Fibroblast of the conjunctiva (primary cell): ENCODE measurements at places on chromosomes 2 and 18.

DNA sequence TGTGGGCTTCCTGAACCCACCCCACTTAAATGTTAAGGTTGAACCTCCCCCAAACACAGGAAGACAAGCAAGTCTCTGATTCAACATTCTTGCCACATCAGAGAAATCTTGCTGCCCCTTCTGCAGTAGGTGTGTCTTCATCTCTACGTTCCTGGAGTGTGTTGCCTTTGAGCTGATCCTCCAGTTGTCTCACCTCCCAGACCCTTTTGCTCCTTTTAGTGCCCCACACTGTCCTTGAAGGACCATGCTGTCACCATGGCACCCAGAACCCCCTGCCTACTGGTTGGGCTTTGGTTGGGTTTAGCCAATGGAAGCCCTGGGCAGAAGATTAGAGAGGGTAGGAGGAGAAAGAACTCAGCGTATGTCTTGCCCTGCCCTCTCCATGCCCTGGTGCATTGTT lies 10.7 kb downstream of the CAB39 start:
- DNase-seq, result no peak

GRCh38 chr2:177906041-177906718 lies 166.4 kb downstream of the PDE11A start:
- peak; percentile 20 for DNase-seq

DNA sequence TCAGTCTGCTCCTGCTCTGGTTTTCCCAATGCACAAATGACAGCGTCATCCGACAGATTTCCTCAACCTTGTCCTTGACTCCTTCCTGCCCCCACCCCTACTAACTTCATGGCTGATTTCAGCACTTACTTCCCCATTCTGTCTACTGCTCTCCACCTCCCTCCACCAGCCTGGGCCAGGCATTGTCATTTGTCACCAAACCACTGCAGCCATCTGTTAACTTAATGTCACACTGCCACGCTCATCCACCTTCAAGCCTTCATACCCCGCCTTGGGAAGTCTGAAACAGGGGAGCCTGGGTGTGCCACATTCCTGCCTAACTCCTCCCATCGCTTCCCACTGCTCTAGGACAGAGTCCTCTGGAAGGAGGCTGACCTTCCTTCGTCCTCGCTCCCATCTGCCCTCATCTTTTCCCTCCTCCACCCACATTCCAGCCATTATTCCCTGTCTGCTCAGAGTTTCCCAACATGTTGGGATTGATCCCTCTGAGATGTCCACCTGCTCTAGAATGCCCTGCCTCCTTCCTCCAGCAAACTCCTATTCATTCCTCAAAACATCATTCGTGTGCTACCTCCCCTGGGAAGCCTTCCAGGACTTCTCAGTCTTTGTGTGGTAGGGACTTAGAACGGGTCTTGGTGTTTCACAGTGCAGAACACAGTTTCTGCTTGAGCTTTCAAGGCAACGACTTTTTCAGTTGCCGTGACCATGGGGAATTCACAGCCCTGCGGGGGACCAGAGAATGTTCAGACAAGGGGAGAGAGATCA lies 42.2 kb upstream of the SMAD7 start:
- no peak for DNase-seq

DNA sequence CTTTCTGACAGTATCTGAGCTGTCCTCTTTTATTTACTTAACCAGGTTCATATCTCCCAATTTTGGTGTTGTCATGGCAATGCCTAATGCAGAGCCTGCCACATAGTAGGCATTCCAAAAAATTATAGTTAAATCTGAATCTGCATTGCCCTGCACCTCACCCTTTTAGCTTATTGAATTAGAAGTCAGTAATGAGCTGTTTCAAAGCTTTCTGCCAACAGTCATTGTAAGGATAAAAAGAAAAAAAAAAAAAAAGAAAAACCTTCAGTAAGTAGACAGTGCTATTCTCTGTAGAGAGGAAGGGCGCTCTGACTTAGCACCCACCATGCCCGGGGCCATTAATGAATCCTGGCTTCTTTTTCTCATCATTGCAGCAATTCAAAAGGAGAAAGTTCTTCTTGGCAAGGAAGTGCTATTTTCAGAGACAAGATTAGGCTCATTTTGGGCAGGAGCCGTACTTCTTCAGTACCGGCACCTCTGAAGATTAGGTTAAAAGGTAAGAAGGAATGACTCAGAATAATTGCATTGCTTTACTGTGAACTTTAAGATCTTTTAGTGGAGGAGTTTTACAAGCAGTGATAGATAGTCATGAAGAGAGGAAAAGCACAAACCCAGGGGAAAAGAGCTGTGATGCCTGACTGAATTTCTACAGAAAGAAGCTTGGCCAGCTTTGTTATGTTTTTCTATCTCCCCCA lies 2041.2 kb upstream of the PIK3C3 start:
- no peak for DNase-seq

DNA sequence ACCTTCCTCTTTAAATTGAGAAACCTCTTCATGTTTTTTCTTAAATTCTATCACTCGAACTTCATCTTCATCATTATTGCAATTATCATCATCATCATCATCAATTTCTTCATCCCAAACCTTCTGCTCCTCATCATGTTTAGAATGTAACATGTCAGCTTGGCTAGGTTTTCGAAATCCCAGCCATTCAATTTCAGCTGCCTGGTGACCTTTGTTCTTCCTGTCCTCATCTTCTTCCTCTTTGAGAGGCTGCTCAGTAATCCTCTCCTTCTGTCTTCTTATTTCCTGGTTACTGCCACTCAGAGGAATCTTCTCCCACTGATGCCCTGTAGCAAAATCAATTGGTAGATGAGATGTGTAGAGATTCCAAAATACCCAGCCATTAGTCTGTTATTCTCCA lies 4.2 kb downstream of the ERMN start:
- DNase-seq, result no peak

DNA sequence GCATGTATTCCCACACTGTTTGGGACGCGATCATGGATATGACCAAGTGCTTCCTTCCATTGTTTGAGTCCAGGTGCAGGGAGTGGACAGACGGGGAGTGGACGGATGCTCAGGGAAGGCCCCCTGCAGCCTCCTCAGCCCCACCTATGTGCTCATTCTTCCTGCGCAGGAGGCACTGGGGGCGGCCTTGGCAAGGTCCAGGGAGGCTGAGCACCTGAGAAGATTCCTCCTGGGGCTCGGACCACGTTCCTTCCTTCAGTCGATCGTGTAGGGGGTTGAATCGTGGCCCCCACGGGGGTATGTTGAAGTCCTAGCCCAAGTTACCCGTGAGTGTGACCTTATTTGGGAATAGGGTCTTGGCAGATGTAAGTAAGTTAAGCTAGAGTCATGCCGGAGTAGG lies 60.4 kb downstream of the ASB1 start:
- DNase-seq, result no peak

GRCh38 chr18:2961821-2962220 lies 51.1 kb downstream of the LPIN2 start:
- no peak for DNase-seq

DNA sequence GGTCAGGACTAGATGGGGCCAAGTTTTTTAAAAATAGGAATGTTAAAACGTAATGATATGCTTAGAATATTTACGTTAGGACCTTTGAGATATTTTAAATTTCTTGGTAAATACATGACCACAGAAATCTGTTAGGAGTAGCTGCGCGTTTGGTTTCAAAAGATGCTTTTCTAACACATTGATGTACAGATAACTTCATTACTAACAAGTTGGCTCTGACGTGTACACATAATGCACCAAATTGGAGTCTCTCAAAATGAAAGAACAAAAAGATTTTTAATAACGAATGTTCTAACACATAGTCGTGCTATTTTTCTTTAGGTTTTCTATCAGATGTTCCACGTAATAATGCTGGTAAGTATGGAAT lies 608 bp downstream of the PHOSPHO2 start:
- no peak for DNase-seq
